Astrocyte (in vitro differentiated cells and primary cell): ENCODE measurements at places on chromosomes 2 and 18. TPM values are rescaled to one million over a fixed set of nuclear protein-coding genes. Genes with fewer than 3 reads are reported as not detected.

RFTN2 gene
- 7.1 and 8.1 TPM in 2 replicates for total RNA-seq

MARCHF4 gene
- total RNA-seq = 28.1 and 42.8 TPM in 2 replicates

RUFY4 gene
- total RNA-seq = not detected in 2 replicates

EXOC6B gene
- total RNA-seq = 26.2 and 31.8 TPM in 2 replicates

ANKMY1 gene
- total RNA-seq = 6.9 and 7.2 TPM in 2 replicates

CCL20 gene
- total RNA-seq = not detected in 2 replicates

SULT1C4 gene
- total RNA-seq = 1.1 and 1.8 TPM in 2 replicates

CCDC74B gene
- 3.0 and 3.7 TPM in 2 replicates for total RNA-seq

VWA3B gene
- total RNA-seq = not detected in 2 replicates

OXER1 gene
- total RNA-seq = 0.39 and 0.43 TPM in 2 replicates

BAZ2B gene
- total RNA-seq = 60.9 and 69.8 TPM in 2 replicates

PDE11A gene
- total RNA-seq = 0.45 and 0.89 TPM in 2 replicates

ADGRF3 gene
- total RNA-seq = 0.16 and 0.17 TPM in 2 replicates

MEP1B gene
- not detected in 2 replicates for total RNA-seq

ATOH8 gene
- total RNA-seq = 1.2 and 1.9 TPM in 2 replicates

IL1RL1 gene
- total RNA-seq = 0.27 TPM in 1 of 2 replicates, not detected in the other

ARHGAP15 gene
- total RNA-seq = not detected in 2 replicates

TMEM200C gene
- 11.3 and 13.1 TPM in 2 replicates for total RNA-seq

UPP2 gene
- not detected in 2 replicates for total RNA-seq

SERPINB7 gene
- total RNA-seq = 11.3 and 18.0 TPM in 2 replicates

MC5R gene
- total RNA-seq = 0.26 and 0.57 TPM in 2 replicates

MRPL19 gene
- 56.1 and 58.8 TPM in 2 replicates for total RNA-seq

UGT1A6 gene
- total RNA-seq = not detected in 2 replicates

ALLC gene
- not detected in 2 replicates for total RNA-seq

NT5C1B gene
- not detected in 2 replicates for total RNA-seq

NYAP2 gene
- 0.14 and 0.19 TPM in 2 replicates for total RNA-seq

CCDC150 gene
- total RNA-seq = 2.2 and 4.4 TPM in 2 replicates

ACTG2 gene
- total RNA-seq = 298 and 540 TPM in 2 replicates

AP1S3 gene
- total RNA-seq = 11.1 and 14.3 TPM in 2 replicates

ZDBF2 gene
- 40.9 and 43.6 TPM in 2 replicates for total RNA-seq

LRATD1 gene
- 17.6 and 28.3 TPM in 2 replicates for total RNA-seq

LOXL3 gene
- 17.6 and 33.8 TPM in 2 replicates for total RNA-seq

TEKT4 gene
- total RNA-seq = not detected in 2 replicates

FMNL2 gene
- total RNA-seq = 29.1 and 34.3 TPM in 2 replicates

CHRND gene
- total RNA-seq = not detected in 2 replicates

GLS gene
- 189 and 194 TPM in 2 replicates for total RNA-seq

CFC1 gene
- total RNA-seq = not detected in 2 replicates
